Caki2 (cell line): ENCODE measurements at places on chromosomes 3 and 15. TPM values are rescaled to one million over a fixed set of nuclear protein-coding genes. Genes with fewer than 3 reads are reported as not detected.

Gene TM6SF1
- not detected in 2 replicates for total RNA-seq

Gene GHSR
- not detected in 2 replicates for total RNA-seq

DNA sequence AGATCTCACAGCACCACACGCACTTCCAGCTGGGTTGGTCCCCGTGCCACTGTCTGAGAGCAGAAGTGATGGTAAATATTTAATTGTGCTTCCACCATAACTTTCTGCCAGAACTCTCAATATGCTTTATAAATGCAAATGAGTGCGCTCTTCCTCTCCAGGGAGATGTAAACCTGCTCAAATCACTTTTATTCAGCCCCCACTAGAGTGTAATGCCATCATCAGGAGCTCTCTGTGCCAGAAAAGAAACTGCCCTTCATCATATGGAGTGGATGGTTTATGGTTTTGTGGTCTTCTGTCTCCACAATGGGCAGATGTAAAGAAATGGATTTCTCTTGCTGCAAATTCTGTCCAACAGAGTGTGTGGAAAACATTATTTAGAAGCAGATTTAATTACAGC lies 127.0 kb downstream of the EPHB1 start:
- no peak for DNase-seq

DNA sequence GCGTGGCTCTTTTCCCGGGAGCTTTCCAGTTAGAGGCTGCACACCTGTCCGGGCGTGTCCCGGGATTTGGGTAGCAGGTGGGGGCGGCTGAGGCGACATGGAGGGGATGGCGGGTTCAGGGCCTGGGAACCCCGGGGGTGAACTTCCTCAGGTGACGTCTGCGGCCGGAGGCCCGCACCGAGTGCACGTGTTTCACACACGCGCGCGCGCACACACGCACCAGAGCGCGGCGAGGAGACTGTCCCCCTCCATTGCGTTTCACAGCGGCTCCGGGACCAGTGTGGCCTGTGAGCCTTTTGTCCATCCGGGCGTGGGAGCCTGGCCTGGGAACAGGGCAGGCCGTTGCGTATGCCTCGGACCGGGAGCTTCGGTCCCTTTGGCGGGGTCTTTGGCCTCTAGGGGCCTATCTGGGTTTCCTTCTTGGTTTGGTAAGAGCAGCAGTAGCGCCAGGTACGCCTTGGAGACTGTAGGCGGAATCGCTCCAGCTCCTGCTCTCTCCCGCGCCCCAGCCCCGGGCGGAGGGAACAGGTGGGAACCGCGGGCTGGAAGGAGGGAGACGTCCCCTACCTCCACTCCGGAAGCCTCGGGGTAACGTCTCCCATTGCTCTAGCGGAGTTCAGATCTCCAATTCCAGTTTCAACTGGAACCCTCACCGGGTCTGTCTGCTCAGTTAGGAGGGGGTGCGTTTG lies 220.0 kb downstream of the MEIS2 start:
- no peak for DNase-seq

GRCh38 chr3:22959593-22959992 lies 243.5 kb upstream of the UBE2E2 start:
- no peak for DNase-seq

GRCh38 chr15:64464276-64465005 lies 4.1 kb downstream of the ZNF609 start:
- no peak for DNase-seq

- DNase-seq: no peak
Measured at GRCh38 chr3:167350245-167350862, 29.7 kb downstream of the ZBBX start.
